A172 (cell line): ENCODE measurements at places on chromosomes 2 and 18. TPM values are rescaled to one million over a fixed set of nuclear protein-coding genes. Genes with fewer than 3 reads are reported as not detected.

Gene CHRND
- not detected in 2 replicates for total RNA-seq

DNA sequence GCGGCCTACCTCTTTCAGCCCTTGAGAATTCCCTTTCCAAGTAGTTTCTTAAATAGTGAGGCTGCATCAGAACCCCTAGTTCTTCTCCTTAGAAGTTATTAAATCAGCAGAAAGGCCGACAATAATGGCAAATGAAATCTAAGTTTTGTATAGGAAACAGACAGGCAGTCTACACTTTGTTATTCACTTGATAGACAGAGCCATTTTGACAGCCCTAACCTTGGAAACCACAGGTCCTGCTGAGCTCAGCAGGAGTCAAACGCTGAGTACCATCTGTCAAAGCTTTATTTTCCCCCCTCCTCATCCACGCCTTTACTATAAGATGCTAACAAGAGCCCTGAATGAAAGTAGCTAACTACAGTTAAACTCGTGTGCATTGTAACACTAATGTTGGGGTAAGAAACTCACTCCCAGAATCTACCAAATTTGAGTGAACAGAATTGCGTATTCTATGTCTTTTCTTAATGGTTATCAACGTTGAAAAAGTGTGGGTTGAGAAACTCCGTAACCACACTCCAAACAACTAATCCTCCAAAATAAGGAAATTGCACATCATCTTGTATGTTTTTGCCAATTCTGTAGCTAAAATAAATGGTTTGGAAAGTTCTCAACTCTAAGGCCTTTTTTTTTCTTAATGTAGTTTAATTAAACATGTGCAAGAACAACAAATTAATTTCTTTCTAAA, 90.6 kb upstream of the EFEMP1 start:
- no peak for DNase-seq

Gene HOXD3
- 1.0 TPM in 2 replicates for total RNA-seq

Gene CCBE1
- total RNA-seq: 6.5 and 8.3 TPM in 2 replicates

Gene SERPINB13
- total RNA-seq: not detected in 2 replicates

Gene DSG1
- total RNA-seq: not detected in 2 replicates

DNA sequence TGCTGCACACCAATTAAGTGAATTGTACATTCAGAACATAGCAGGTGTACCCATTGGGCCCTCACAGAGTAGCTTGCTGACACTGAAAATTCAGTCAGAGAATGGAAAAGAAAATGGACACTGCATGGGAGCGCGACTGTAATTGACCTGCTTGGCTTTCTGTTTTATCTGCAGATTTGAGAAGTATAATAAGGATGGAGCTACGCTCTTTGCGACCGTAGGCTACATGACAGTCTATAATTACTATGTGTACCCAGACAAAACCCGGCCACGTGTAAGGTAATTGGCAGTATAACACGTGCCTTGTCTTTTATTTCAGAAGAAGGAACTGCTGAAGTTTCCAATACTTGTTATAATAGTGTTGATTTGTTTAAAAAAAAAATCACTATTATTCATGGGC, 33.5 kb upstream of the METAP1D start:
- no peak for DNase-seq

Gene CARF
- 7.0 and 8.8 TPM in 2 replicates for total RNA-seq

DNA sequence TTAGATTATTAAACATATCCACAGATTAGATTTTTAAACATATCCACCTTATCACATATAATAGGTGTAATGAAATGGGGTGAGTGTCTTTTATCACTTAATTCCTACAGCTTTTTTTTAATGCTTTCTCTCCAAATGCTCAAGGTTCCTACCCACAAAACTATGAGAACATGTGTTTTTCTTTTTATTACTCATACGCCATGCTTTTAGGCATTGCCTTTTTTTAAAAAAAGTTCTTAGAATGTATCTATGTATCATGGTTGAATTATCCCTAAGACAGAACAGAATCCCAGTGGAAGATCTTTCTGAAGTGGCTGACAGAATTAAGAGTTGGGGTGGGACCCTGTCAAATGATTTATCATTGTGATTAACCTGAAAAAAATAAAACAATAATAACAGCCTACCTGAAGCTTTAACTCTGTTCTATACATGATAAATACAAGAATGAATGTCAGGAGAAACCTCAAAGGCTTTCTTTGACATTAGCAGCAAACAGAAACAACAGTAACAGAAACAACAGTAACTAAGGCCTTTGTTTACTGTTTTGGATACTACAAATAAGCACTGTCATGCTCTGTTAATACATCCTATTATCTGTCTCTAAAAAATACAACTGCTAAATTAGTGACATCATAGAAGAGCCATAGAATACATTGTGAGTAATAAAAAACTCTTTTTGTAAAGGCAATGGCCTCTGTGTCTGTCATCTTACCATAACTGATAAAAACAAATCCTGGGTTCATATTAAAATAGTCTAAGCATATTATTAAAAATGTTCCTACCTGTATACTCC, 4.1 kb upstream of the ZNF397 start:
- DNase-seq: no peak

GRCh38 chr2:138428710-138429440, 72.7 kb upstream of the SPOPL start:
- DNase-seq: no peak

Gene DCDC2C
- total RNA-seq: not detected in 2 replicates

Gene RPRM
- not detected in 2 replicates for total RNA-seq

GRCh38 chr18:10490401-10491165, 35.2 kb upstream of the NAPG start:
- DNase-seq: no peak

- DNase-seq: no peak
Observed at GRCh38 chr18:62578980-62579511, 56.2 kb downstream of the ZCCHC2 start.

Gene SRD5A2
- not detected in 2 replicates for total RNA-seq

DNA sequence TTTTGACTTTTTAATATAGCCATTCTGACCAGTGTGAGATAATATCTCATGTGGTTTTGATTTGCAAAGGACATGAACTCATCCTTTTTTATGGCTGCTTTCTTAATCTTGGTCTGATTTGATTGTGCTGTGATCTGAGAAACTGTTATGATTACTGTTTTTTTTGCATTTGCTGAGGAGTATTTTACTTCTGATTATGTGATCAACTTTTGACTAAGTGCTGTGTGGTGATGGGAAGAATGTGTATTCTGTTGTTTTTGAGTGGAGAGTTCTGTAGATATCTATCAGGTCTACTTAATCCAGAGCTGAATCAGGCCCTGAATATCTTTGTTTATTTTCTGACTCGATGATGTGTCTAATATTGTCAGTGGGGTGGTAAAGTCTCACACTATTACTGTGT, 16.8 kb downstream of the SP140L start:
- no peak for DNase-seq

DNA sequence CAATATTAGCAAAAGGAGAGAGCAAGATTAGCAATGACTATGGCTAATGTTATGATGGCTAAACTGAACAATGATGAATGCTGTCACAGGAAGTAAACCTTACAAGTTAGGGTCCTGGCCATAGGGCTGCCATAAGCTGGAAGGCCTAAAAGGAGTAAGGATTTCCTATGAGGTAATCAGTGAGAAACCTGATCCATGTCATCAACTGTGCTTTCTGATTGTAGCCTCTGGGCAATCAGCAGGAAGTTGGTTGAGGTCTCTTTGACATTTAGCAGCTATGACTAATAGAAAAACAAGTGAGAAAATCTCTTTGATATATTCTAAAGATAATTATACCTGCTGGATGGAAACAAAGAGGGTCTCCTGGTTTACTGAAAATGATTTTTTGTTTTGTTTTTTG, 193.0 kb downstream of the RAB3GAP1 start:
- DNase-seq: peak; percentile 70

DNA sequence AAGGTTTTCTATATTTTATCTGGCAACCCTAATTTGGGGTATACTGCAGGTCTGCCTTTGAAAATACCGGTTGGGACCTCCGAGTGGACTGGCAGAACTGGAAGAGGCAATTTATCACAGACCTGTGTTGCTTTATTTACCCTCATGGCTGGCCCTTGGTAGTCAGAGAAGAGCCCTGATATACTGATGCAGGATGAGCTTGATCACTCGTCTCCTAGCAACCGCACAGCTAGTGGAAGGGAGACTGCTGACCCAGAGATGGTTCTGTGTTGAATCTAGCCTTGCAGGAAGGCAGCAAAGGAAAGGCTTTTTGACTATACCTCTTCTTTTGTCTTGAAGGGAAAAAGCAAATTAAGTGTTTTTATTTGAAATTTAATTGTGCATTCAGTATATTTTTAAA, 154.7 kb downstream of the EML6 start:
- DNase-seq: no peak

Gene ING5
- 12.8 and 14.5 TPM in 2 replicates for total RNA-seq

DNA sequence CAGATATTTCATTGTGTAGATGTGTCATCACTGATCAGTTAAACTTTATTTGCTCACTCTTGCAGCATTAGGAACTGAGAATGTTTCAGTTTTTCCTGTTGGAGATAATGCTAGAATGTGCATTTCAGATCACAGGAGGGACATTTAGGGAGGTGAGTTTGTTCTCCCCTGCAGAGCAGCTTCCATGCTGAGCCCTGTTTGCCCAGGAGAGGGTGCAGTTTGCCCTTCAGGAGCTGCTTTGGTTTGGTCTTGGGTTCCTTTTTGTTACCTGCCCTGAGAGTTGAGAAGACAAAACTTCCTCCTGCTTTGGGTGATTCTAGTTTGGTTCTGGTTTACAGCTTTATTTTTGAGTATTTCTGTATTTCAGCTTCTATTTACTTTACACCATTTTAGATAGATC, 49.9 kb downstream of the DGKD start:
- peak; percentile 56 for DNase-seq

DNA sequence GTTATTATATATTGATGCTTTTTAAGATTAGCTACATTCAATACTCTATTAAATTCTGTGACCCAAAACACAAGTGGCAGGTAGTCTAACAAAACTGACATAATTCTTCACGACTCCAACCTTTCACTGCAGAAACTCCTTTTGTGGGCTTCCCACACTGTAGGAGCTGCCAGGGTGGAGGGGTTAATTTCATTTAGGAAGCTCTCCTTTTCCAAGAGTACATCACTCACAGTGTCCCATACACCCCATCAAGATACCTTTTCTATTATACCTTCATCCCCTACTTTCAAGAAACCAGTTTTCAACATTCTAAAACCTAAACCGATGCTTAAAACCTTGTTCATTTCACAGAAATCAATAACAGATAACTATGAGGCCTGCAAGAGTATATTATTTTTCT, 825 bp downstream of the THUMPD2 start:
- DNase-seq: no peak

DNA sequence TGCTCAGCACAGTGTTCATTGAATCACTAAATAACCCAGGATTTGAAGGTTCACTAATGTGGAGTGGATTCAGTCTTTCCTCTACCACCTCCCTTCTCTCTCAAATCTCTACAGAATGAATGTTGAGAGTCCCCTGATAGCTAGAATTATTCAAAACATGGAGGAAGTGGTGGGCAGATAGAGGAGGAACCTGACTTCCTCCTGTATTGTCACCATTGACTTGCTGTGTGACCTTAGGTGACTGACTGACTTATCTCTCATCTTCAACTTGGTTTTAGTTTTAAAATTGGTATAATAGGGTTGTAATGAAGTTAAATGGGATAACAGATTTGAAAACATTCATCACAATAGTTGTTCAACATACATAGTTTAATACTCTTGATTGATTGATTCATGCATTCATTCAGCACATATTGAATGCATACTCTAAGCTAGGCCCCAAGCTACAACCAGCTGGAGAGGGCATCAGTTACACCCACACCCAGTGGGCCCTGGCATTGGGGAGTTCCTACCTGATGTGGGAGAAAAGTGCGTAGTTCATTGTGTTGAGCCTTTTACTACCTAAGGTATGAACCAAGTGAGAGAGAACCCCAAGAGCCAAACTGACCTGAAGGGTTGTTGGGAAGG, 96.0 kb downstream of the WDR7 start:
- no peak for DNase-seq

GRCh38 chr2:34291076-34291475, 692.0 kb upstream of the FAM98A start:
- DNase-seq: no peak

Gene PPP1R1C
- total RNA-seq: 2.4 and 4.8 TPM in 2 replicates

- no peak for DNase-seq
Observed at GRCh38 chr2:226971084-226971483, 135.2 kb downstream of the RHBDD1 start.

Gene CCDC148
- total RNA-seq: 0.65 and 0.90 TPM in 2 replicates

Gene SLC5A7
- total RNA-seq: not detected in 2 replicates

Gene FABP1
- not detected in 2 replicates for total RNA-seq

- DNase-seq: no peak
Observed at GRCh38 chr2:206225435-206226232, 48.8 kb upstream of the ZDBF2 start.

Gene ZNF532
- total RNA-seq: 12.2 and 13.5 TPM in 2 replicates

GRCh38 chr2:108934583-108935245, 54.3 kb downstream of the EDAR start:
- DNase-seq: no peak

DNA sequence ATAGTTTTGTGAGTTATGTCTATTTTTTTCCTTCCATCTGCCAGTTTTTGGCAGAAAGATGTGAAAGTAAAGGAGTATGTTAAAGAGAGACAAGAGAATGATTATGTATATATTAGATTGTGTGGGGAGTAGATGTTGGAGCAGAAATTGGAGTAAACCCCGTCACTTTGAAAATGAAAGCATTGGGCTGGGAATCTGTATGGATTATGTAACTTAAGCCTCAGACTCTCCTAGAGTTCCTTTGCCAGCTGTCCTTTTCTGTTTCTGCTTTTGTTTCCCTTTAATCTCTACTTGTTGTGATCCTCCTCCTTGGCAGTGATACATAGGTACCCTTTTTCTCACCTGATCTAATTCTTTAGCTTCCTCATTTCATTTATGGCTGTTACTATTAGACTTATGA, 19.2 kb downstream of the CCDC138 start:
- no peak for DNase-seq

Gene SIX3
- not detected in 2 replicates for total RNA-seq

DNA sequence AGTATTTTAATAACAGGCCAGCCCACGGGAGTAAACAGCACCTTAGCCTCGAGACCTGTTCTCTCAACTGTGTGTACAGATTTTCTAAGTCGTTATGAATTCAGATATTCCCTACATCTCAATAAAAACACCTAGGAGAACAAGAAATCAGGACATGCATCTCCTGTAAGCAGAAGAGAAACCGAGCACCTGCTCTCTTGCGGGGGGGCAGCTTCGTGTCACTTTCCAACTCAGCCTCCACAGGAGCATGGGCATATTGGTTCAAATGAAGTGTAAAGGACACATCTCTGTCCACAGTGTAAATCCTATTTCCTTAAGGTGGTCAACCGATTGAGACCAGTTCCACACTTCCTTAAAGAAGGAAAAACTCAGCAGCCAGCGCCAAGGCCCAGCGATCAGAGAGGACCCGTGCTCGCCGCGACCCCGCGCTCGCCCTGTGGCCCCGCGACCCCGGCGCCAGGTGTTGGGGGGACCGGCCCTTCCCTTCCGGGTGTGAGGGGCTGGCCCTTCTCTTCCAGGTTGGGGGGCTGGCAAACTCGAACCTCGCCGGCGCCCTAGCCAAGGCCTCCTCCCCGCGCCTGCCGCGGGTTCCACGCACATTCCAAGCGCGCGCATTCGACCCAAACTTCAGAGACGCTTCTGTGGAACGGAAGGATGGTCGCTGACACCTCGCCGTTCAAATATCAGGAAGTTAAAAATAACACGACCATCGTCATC, 652 bp downstream of the SH3YL1 start:
- DNase-seq: no peak
